GM20000 (cell line): ENCODE measurements at places on chromosomes 2 and 18.

- DNase-seq: no peak
Measured at GRCh38 chr2:170530284-170530745, 184.8 kb upstream of the SP5 start.

DNA sequence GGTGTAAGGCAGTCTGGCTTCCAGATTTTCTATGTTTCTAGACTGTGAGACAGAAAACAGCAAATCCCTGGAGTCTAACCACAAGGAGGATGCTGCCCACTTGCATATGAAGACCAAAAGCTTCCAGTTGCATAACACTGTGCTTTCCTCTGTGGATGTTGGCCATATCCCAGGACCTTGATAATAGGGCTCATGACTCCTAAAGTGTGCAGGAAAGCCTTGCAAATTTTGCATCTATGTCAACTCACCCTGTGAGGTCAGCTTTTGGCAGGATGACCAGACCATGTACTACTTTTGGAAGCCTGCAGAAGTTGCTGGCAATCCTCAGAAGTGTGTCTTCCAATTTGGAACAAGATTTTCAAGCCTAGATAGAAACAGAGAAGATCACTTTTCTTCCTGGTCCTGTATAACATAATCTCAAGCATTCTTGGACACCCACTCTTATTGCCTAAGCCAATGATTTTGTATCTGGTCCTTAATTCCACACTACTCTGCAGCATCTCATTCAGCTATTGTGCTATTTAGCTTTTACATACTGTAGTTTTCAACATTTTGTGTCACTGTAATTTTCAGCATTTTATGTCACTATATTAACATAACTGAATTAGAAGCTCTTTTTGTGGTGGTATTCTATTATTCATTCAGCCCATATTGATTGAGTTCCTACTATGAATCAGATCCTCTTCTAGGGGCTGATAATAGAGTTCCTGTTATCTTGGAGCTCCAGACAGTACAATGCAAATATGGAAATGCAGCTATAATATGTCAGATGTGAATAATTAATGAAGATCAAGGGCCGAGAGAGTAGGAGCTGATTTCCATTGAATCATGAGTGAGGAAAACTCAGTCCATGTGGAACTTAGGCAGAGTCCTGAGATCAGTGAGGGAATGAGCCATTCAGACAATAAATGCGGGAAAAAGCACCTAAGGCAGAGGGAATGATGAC lies 85.3 kb upstream of the RAB27B start:
- no peak for DNase-seq

DNA sequence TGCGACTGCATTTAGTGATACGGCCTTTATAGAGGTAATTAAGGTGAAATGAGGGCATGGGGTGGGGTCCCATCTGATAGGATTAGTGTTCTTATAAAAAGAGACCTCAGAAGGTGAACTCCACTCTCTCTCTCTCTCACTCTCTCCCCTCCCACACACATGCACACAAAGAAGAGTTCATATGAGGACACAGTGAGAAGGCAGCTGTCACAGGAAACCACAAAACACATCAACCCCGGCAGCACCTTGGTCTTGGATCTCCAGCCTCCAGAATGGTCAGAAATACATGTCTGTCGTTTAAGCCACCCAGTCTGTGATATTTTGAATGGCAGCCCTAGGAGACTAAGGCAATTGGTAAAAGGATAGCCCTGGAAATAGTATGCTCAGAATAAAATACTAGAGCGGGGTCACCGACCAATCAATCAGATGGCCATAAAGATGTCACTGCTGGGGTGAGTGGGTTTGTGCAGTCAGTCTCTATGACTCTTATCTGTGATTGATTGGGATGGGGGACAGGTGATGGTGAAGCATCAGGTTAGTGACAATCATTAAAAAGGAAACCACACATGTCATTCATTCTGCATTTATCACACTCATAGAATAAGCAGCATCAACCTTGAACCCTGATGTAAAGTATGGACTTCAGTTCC lies 118.9 kb upstream of the POU3F3 start:
- no peak for DNase-seq

DNA sequence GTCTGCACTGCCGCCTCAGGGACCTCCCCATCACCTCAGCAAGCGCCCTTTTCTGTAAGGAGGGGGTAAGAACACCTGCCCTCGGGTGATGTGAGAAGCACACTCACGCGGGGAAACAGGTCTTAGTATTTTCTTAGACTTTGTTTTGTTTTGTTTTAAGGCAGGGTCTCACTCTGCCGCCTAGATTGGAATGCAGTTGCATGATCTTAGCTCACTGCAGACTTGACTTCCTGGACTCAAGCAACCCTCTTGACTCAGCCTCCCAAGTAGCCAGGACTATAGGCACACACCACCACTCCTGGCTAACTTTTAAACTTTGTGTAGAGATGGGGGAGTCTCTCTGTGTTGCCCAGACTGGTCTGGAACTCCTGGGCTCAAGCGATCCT lies 37.1 kb downstream of the RAMP1 start:
- DNase-seq: no peak

GRCh38 chr18:63119647-63120046 lies 199.9 kb downstream of the BCL2 start:
- DNase-seq: no peak
